Activated CD8-positive, alpha-beta T cell treated with anti-CD3 and anti-CD28 coated beads for 36 hours (primary cell): ENCODE measurements at places on chromosomes 6 and 20. TPM values are rescaled to one million over a fixed set of nuclear protein-coding genes. Genes with fewer than 3 reads are reported as not detected.
A peak's percentile ranks its signal among the peaks of the same experiment; 100 is the strongest.

DNA sequence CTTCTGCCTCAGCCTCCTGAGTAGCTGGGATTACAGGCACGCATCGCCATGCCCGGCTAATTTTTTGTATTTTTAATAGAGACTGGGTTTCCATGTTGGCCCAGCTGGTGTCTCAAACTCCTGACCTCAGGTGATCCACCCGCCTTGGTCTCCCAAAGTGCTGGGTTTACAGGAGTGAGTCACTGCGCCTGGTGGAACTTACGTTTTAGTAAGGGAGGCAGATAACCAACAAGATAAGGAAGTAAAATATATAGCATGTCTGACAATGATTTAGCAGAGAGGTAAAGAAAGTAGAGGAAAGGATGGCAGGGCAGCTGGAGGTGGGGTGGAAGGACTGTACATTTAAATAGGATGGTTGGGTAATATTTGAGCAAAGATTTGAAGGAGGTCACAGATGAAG lies 12.8 kb upstream of the MYMX start:
- no peaks in the 10 kb centered on the region for H3K4me1 ChIP-seq
- peaks cover 2% of the 10 kb centered on the region for H3K27me3 ChIP-seq
- no peak overlapping the region for H3K4me3 ChIP-seq
- H3K36me3 ChIP-seq: no peaks in the 10 kb centered on the region

GRCh38 chr20:47008842-47009518 lies 114.3 kb downstream of the EYA2 start:
- no peak overlapping the region for H3K4me3 ChIP-seq
- H3K27me3 ChIP-seq: peaks cover 4% of the 10 kb centered on the region
- no peaks in the 10 kb centered on the region for H3K4me1 ChIP-seq
- no peaks in the 10 kb centered on the region for H3K36me3 ChIP-seq

- peaks cover 51% of the 10 kb centered on the region for H3K4me1 ChIP-seq
- no peak overlapping the region for H3K27ac ChIP-seq
- peaks cover 3% of the 10 kb centered on the region for H3K36me3 ChIP-seq
- no peak for DNase-seq
- H3K4me3 ChIP-seq: no peak overlapping the region
Measured at GRCh38 chr20:25053255-25054031, 4.5 kb downstream of the ACSS1 start.

GRCh38 chr6:147322299-147323162 lies 118.3 kb downstream of the STXBP5 start:
- H3K27me3 ChIP-seq: no peaks in the 10 kb centered on the region
- peak; percentile 39 for DNase-seq
- H3K36me3 ChIP-seq: peaks cover 18% of the 10 kb centered on the region
- H3K4me1 ChIP-seq: peaks cover 19% of the 10 kb centered on the region
- peak overlapping the region; percentile 62 for H3K4me3 ChIP-seq

GRCh38 chr20:9110365-9110764 lies 41.5 kb downstream of the PLCB4 start:
- no peak for DNase-seq
- no peaks in the 10 kb centered on the region for H3K27me3 ChIP-seq
- H3K4me3 ChIP-seq: no peak overlapping the region
- H3K4me1 ChIP-seq: no peaks in the 10 kb centered on the region
- no peaks in the 10 kb centered on the region for H3K36me3 ChIP-seq
- H3K27ac ChIP-seq: no peak overlapping the region

Gene FAM217A
- not detected for total RNA-seq

GRCh38 chr20:53077373-53078205 lies 105.4 kb downstream of the TSHZ2 start:
- no peaks in the 10 kb centered on the region for H3K36me3 ChIP-seq
- H3K27ac ChIP-seq: no peak overlapping the region
- peaks cover 3% of the 10 kb centered on the region for H3K4me1 ChIP-seq
- peaks cover 4% of the 10 kb centered on the region for H3K27me3 ChIP-seq
- no peak overlapping the region for H3K4me3 ChIP-seq

- H3K36me3 ChIP-seq: no peaks in the 10 kb centered on the region
- H3K4me1 ChIP-seq: peaks cover 6% of the 10 kb centered on the region
- H3K27me3 ChIP-seq: peaks cover 2% of the 10 kb centered on the region
- no peak for DNase-seq
- no peak overlapping the region for H3K4me3 ChIP-seq
Measured at GRCh38 chr6:71334768-71335167, 46.2 kb downstream of the OGFRL1 start.

Gene F13A1
- total RNA-seq: not detected

Gene CCDC28A
- total RNA-seq: 15.0 TPM

DNA sequence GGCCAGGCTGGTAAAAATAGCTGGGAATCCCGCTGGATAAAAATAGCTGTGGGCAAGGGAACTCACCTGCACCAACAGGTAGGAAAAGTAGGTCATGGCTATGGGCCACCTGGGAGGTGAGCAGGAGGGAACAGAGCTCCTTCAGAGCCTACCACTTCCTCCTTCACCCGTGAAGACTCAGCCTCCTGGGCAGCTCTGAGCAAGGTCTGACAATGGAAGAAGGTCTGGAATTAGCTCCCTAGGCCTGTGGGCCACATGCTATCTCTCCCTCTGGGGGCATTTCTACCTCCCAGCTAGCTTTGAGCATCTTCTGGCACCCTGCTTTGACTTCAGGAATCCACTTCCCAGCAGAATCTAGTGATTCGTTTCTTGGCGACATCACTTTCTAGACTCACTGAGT lies 153.9 kb downstream of the MRPL14 start:
- H3K4me3 ChIP-seq: no peak overlapping the region
- H3K27me3 ChIP-seq: peaks cover 1% of the 10 kb centered on the region
- H3K4me1 ChIP-seq: peaks cover 8% of the 10 kb centered on the region
- no peak overlapping the region for H3K27ac ChIP-seq
- H3K36me3 ChIP-seq: no peaks in the 10 kb centered on the region
- no peak for DNase-seq

Gene ACTL10
- 2.4 TPM for total RNA-seq

Gene SLC9A8
- total RNA-seq: 9.4 TPM

Gene GRM1
- not detected for total RNA-seq

DNA sequence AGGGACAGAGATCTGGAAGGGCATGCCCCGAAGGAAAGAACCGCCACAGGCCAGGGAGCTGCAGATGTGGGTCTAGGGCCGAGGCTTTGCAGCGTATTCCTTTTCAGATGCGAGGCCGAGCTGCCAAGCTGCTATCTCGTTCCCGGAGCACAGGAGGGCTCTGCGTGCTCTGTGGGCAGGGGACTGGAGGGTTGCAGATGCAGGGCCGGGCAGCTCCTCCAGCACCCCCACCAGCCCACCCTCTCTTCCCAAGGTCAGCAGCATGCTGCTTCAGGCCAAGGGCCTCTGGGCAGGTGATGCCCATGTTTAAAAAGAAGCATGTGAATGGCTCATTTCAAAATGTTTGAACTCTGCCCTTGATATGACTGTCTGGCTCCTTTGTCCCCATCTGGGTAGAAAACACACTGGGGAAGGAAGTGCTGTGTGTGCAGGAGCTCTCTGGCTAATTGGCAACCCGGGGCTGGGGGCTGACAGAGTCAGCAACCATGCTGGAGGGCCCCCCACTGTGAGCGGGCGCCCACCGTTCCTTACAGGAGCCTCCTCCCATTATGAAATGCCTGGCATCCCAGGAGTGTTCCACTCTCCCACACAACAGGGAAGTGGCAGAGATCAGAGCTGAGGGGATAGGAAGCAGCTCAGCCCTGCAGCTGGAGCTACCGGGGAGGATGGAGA lies 353.3 kb downstream of the ZFAND3 start:
- H3K4me1 ChIP-seq: no peaks in the 10 kb centered on the region
- H3K27me3 ChIP-seq: no peaks in the 10 kb centered on the region
- H3K27ac ChIP-seq: no peak overlapping the region

- H3K4me1 ChIP-seq: no peaks in the 10 kb centered on the region
- H3K4me3 ChIP-seq: no peak overlapping the region
- no peak for DNase-seq
- no peaks in the 10 kb centered on the region for H3K36me3 ChIP-seq
Measured at GRCh38 chr20:19928328-19929011, 88.7 kb upstream of the NAA20 start.

- H3K4me1 ChIP-seq: peaks cover 62% of the 10 kb centered on the region
- peaks cover 11% of the 10 kb centered on the region for H3K36me3 ChIP-seq
- peak overlapping the region; percentile 88 for H3K27ac ChIP-seq
Measured at GRCh38 chr20:46400828-46401477, 5.5 kb downstream of the ELMO2 start.

GRCh38 chr6:23420659-23421350 lies 705.2 kb upstream of the NRSN1 start:
- H3K36me3 ChIP-seq: no peaks in the 10 kb centered on the region
- H3K4me1 ChIP-seq: no peaks in the 10 kb centered on the region
- H3K27ac ChIP-seq: no peak overlapping the region
- DNase-seq: no peak

GRCh38 chr6:100968949-100969348 lies 87.8 kb upstream of the ASCC3 start:
- DNase-seq: no peak
- H3K27me3 ChIP-seq: peaks cover 1% of the 10 kb centered on the region
- no peak overlapping the region for H3K27ac ChIP-seq
- H3K4me1 ChIP-seq: no peaks in the 10 kb centered on the region
- H3K36me3 ChIP-seq: no peaks in the 10 kb centered on the region
- H3K4me3 ChIP-seq: no peak overlapping the region

DNA sequence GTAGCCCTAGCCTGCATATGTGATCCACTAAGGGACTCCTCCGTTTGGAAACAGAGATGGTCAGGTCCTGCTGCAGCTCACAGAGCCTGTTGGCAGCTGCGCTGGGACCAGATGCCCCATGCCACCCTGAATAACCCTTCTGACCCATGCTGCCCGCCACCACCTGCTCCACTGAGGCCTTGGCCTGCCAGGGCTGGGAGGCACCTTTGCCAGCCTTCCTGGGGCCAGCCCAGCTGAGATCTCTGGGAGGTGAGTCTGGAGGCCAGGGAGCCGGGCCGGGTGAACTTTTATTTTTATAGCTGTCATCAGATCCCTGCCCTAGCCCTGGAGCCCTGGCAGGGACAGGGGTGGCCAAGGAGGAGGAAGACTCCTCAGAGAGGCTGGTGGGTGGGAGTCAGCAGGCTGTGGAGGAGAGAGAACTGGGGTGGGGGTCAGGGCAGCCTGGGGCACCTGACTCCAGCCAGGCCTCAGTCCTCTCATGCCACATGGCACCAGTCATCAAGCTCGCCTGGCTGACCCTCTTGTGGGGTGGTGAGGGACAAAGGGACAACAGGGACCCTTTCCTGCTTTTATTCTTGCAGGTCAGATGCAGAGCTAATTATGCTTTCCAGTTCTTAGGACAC lies 10.0 kb downstream of the CEBPB start:
- no peaks in the 10 kb centered on the region for H3K4me1 ChIP-seq
- no peak overlapping the region for H3K4me3 ChIP-seq
- no peak for DNase-seq
- H3K27ac ChIP-seq: no peak overlapping the region
- peaks cover 3% of the 10 kb centered on the region for H3K36me3 ChIP-seq

DNA sequence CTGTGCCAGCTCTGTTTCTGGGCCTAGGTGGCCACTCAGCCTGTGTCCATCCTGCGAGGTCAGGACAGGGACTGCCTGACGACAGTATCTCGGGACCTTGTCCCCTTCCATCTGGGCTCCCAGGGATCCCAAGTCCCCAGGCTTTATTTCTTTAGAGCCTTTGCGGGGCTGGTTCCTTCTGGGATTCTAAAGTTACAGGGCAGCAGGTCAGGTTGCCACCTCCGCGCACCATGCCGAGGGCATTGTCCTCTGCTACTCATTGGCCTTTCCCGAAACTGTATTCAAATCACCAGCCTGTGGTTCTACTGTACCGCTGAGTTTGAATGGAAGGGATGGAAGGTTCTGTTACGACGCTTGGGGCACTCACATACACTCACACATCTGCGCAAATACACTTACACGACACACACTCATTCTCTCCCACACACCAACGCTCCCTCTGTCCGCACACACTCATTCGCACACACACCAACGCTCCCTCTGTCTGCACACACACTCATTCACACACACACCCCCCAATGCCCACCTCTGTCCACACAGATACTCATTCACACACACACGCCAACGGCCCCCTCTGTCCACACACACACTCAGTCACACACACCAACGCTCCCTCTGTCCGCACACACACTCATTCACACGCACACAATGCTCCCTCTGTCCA lies 59.8 kb upstream of the THBS2 start:
- H3K27ac ChIP-seq: no peak overlapping the region
- DNase-seq: no peak
- no peak overlapping the region for H3K4me3 ChIP-seq
- H3K4me1 ChIP-seq: no peaks in the 10 kb centered on the region
- H3K27me3 ChIP-seq: no peaks in the 10 kb centered on the region

DNA sequence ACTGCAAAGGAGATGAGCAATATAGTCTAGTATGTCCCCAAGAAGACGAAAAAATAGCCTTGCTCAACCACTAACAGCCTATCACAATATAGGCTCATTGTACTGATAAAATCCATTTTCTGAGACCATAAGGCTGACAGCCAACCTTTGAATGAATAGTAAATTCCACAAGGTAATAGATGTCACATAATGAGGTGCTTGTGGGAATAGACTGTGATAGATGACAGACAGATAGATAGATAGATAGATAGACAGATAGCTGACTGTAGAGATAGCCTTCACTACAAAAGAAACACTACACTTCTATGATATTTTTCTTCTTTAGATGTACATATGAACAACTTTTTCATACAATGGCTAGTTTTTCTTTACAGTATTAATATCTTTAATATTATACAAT lies 760.3 kb upstream of the NRSN1 start:
- no peak overlapping the region for H3K27ac ChIP-seq
- no peak overlapping the region for H3K4me3 ChIP-seq
- H3K4me1 ChIP-seq: no peaks in the 10 kb centered on the region

GRCh38 chr6:138222901-138223546 lies 4.7 kb upstream of the PBOV1 start:
- no peak overlapping the region for H3K27ac ChIP-seq
- no peaks in the 10 kb centered on the region for H3K4me1 ChIP-seq
- H3K4me3 ChIP-seq: no peak overlapping the region

DNA sequence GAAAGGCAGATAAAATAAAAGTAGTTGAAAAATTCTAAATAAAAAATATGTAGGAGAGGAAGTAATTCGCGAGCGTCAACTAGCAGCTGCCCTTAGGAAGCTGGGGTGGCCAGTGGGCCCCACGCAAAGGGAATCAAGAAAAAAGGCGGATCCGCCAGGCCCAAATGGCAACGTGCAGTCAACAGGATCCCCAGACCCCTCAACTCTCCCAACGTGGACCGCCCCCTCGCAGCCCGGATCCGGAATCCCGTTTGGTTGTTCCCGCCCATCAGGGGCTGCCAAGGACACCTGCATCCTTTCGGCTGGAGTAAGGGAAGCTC lies 296 bp downstream of the DZANK1 start:
- peaks cover 18% of the 10 kb centered on the region for H3K4me1 ChIP-seq
- peak overlapping the region; percentile 91 for H3K4me3 ChIP-seq
- no peaks in the 10 kb centered on the region for H3K36me3 ChIP-seq
- no peak for DNase-seq

Gene DPM1
- total RNA-seq: 66.6 TPM

Gene HRH3
- not detected for total RNA-seq

DNA sequence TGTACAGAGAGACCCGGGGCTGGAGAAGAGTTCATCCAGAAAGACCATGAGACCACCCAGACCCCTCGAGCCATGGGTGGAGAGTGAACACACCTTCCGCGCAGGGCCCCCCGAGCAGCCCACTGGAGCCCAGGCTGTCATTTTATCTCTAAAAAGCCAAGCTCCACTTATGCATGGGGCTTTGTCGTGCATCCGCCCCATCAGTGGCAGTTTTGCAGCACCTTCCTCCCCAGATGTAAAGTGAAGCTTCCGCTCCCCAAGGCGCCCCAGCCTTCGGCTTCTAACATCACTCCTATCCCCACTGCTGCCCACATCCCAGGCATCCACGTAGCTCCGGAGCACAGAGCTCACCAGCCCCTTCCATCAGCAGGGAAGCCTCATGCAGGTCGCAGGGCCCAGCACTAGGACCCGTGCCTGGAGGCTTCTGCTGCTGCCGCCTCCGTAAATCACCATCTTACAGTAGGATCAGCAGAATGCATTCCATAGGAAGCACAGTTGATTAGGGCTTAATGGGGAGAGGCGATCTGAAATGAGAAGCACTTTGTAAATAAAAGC lies 301.1 kb downstream of the TAF4 start:
- no peak overlapping the region for H3K4me3 ChIP-seq
- no peaks in the 10 kb centered on the region for H3K27me3 ChIP-seq
